Caco-2 (cell line): ENCODE measurements at places on chromosomes 11 and 22. TPM values are rescaled to one million over a fixed set of nuclear protein-coding genes. Genes with fewer than 3 reads are reported as not detected.

Gene CHRM1
- total RNA-seq, result not detected in 2 replicates

DNA sequence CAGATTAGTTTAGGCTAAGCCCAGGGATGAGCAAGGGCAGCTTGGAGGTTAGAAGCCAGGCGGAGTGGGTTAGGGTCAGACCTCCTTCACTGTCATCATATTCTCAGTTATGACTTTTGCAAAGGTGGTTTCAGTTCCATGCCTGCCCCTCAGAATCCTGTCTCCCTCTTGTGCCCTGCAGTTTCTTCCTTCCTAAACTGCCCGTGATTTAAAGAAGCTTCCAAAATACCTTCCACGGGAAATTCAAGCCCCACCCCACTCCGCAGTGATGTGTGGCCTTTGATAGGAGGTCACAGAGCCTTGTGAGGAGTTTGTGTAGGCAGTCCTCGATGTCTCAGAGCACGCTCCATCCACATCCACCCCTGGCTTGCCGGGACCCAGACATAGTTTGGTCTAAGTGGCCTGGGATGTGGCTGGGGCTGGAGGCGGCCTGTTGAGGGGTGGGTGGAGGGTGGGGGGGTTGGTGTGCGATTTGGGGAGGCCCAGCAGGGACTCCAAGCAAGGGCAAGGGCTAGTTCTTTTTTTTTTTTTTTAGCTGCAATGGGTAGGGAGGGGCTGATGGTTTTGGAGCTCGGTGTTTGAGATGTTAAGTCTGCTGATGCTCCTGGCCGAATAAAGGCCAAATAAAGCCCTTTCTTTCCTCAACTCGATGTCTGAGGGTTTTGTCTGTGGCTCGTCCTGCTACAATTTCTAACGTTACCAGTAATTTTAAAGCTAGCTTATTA lies 1.6 kb upstream of the IFITM1 start:
- DNase-seq, result no peak
- H3K4me3 ChIP-seq, result no peak overlapping the region
- H3K27ac ChIP-seq, result no peak overlapping the region
- no peaks in the 10 kb centered on the region for H3K36me3 ChIP-seq
- peaks cover 21% of the 10 kb centered on the region for H3K4me1 ChIP-seq

- DNase-seq, result no peak
- H3K27me3 ChIP-seq, result no peaks in the 10 kb centered on the region
- H3K27ac ChIP-seq, result no peak overlapping the region
- H3K36me3 ChIP-seq, result no peaks in the 10 kb centered on the region; the same call in 1 of the 2 replicates
- no peak overlapping the region for H3K4me3 ChIP-seq
These were observed 66.5 kb downstream of the SLC35F2 start for GRCh38 chr11:107792049-107792443.

DNA sequence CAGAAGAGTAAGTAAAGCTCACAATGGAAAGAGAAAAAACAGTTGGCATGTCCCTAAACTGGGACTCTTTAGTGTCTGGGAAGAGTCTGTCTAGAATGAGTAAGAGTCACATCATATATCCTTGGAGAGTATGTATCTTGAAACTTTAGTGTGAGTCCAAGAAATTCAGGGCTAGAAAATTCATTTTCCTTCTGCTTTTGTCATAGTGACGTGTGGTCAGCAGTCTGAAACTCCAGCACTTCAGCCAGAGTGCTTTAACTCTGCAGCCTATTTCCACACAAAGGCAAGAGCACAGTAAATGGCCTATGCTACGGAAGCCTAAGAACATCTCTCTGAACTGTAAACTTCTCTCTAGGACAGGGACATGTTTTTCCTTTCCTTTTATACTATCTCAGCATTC lies 174.1 kb downstream of the FAM181B start:
- no peak for DNase-seq
- H3K27me3 ChIP-seq, result no peaks in the 10 kb centered on the region
- no peak overlapping the region for H3K27ac ChIP-seq
